ENCODE measurements at places on chromosomes 7 and 10.

DNA sequence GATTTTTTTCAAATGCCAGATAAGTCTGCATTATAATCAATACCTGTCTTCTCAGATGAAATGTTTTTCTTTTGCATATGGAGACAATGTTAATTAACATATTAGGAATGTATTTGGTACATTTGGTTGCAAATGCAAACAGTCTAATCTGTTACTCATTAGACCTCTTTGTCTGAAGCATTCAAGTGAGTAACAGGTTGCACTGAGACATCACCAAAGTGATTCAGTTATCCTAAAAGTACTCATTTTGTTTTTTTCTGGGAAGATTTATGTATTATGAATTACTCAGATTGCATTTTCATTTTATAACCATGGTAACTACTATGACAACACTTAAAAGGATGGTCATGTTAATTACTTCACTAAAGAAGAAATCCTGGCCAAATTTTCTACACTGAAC, 513.6 kb downstream of the HTR7 start:
- no peak for DNase-seq

- DNase-seq, result no peak
Observed at GRCh38 chr7:99576251-99576650, 17.8 kb downstream of the ZNF655 start.

DNA sequence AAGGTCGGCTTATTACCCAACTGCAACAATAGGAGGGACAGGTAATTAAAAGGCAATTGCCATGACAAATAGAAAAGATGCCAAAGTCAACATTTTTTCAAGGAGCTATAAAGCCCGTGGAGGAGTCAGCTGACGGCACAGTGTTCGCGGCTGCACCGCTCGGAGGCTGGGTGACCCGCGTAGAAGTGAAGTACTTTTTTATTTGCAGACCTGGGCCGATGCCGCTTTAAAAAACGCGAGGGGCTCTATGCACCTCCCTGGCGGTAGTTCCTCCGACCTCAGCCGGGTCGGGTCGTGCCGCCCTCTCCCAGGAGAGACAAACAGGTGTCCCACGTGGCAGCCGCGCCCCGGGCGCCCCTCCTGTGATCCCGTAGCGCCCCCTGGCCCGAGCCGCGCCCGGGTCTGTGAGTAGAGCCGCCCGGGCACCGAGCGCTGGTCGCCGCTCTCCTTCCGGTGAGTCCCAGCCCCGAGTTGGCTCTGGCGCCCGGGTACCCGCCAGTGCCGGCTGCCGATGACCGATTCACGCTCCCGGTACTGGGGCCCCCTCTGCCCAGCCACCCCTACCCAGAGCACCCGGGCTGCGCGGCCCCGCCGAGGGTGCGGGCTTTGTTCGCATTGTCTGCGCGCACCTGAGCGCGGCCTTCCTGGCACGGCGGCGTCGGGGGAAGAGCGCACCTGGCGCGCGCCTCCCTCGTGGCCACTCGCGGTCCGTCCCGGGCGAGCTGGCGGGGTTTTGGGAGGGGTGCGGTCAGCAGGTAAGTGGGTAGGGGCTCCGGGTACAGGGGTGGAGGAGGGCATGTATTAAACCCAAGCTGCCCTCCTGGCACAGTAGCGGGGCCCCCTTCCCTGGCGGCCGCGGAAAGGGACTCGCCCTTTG, at the start of gene VWA2:
VWA2 (plus strand) TSS at position 138 of the 877 bp plus-strand sequence. CDS start 9,460 bp downstream, outside the sequence.
- DNase-seq, result no peak

DNA sequence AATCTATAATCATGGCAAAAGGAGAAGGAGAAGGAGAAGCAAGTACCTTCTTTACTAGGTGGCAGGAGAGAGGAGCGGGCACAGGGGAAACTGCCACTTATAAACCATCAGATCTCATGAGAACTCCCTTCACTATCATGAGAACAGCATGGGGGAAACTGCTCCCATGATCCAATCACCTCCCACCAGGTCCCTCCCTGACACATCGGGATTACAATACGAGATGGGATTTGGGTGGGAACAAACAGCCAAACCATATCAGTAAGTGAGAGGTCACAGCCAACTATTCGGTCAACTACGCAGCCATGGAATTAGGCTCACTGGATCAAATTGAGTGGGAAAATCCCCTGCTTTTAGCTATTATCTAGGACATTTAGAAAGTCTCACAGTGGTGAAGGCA, 54.2 kb upstream of the STEAP1B start:
- DNase-seq, result no peak

DNA sequence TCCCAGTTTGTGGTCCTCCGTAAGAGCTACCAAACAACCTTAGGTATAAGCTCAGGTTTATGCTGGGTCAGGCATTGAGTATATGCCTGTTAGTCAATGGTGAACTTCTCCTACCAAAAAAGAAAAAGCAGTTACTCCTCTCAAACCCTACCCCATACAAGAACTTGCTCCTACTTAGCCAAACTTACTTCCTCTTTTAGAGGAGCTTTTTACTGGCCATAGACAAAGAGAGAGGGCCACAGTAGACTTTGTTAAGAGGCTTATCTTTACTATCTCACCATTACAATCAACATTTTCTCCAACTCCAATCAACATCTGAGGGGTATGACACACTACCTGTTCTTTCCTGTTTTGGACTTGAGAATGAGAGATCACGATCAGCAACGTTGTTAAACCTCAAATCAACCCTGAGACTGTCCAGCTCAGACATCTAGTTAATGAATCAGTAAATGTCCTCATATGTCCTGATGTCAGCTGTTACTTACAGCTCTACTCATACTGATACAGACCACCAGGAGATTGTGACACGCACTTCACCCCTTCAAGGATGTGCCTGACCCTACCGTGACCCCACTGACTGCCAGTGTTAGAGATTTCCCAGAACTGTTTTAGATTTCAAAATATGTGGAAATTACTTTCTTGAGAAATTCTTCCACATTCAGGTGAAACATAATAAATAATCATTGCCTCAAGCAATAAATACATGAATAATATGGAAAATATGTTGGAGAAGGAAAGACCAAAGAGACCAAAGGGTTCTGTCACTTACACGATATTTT, 18.4 kb upstream of the CCDC71L start:
- peak; percentile 8 for DNase-seq

- DNase-seq, result no peak
Observed at GRCh38 chr10:111989136-111989911, 194.2 kb downstream of the GPAM start.

DNA sequence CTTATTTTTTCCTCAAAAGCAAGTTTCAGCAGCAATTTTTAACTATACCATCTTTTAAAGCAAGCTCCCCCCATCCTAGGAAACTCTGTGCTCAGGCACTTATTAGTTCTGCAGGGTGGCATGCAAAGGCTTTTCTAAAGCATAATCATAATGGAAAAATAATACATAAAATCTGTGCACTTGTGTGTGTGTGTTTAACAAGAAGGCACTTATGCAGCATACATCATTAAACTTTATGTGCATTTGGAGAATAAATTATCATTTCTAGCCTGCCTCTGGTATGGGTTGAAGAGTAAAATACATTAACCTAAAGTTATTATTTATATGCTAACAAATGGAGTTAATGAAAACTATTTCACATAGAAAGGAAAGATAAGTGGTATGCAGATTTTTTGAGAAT, 5.6 kb upstream of the RASSF4 start:
- DNase-seq, result no peak

DNA sequence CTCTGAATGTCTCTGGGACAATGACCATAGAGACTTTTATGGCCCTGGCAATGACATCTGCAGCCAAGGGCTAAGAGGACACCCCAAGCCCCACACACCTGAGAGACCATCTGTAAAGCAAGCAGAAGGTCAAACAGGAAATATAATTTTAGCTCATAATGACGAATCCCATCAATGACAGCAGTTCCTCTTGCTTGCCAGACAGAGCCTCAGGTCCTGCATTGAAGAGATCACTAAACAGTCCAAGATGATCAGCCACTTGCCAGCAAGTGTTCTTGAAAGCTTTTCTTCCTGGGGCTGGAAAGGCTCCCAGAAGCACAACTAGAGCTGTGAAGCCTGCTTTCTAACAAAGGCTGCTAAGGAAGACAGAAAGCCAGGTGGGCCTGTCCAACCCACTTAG, 993.7 kb upstream of the AUTS2 start:
- no peak for DNase-seq

DNA sequence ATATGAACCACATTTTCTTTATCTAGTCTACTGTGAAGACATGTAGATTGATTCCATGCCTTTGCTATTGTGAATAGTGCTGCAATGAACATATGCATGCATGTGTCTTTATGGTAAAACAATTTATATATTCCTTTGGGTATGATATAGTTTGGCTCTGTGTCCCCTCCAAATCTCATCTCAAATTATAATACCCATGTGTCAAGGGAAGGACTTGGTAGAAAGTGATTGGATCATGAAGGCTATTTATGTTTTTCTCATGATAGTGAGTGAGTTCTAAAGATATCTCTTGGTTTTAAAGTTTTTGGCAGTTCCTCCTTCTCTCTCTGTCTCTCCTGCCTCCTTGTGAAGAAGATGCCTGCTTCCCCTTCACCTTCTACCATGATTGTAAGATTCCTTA, 248.7 kb downstream of the GPR37 start:
- no peak for DNase-seq

- no peak for DNase-seq
Observed at GRCh38 chr7:3087243-3087755, 43.6 kb upstream of the CARD11 start.

DNA sequence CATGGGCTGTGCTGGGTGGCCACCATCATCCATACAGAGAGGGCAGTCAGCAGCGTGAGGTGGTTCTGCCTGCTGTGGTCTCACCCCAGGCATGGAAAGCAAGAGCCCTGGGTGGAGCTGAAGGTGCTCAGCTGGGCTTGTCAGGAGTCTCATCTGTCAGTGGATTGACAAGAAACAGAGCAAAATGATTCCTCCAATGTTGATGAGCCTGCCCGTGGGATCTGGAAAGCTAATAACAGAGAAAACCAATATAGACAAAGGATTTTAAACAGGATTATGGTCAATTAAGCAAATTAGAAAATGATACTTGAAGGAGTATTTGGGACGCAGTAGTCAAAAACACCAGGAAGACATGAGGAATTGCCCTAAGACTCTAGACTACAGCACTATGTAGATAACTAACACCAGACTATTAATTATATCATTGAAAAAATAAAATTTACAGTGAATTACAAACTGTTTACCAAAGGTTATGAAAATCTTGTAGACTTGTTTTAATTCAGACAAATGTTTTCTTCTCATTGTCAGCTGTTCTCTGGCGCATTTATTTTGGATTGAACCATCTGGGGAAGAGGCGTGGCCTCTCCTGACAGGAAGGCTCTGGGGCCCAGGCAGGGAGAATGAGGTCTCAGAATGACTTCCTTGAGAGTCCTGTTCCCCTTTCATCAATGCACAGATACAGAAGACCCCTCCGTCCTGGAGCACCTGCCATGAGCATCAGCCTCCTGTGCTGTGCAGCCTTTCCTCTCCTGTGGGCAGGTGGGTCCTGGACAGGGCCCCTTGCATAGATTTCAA, 211.2 kb upstream of the PRSS58 start:
- no peak for DNase-seq

DNA sequence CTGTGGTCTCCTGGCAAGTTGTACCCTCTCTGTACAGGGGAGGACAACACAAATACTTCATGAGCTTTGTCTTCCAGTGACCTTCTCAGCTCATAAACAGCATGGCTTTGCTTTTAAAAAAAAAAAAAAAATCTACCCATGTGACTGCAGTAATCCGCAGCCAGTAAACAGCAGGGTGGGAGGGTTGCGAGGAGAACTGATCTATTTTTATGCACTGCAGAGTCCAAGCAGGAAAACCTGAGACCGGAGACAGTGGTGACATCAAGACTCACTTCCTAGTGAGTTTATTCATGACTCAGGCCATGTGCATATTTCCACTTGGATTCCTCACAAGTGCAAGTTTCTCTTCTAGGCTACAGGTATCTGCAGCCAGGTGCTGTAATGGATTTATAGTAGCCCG, 127.9 kb downstream of the NRF1 start:
- DNase-seq, result no peak

Measured in CD4-positive, alpha-beta T cell treated with Interleukin-2 at 100 ng/mL for 4 hours (primary cell).